Nephron progenitor cell (in vitro differentiated cells): ENCODE measurements at places on chromosomes 2 and 18.

DNA sequence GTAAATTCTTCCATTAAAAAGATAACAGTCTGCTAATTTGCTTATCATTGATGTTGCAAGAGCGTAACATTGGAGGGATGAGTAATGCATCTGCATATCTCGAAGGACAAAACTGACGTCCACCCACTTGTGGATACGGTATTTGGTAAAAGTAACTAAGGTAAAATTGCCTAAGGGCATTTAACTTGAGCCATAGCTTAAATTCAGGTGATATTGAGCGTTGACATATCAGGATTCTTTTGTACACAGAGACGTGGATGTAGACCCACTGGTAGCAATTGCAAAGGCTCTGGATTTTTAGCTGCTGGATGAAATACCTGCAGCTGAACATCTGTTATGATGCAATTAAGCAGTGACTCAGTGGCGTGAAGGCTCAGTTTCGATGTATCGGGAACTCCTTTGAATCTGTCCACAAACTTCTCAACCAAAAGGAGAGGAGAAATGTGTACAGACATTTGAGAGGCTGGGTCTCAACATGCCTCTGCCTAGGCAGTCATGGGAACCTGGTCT, 119.3 kb downstream of the SPTBN1 start:
- no peak for DNase-seq

DNA sequence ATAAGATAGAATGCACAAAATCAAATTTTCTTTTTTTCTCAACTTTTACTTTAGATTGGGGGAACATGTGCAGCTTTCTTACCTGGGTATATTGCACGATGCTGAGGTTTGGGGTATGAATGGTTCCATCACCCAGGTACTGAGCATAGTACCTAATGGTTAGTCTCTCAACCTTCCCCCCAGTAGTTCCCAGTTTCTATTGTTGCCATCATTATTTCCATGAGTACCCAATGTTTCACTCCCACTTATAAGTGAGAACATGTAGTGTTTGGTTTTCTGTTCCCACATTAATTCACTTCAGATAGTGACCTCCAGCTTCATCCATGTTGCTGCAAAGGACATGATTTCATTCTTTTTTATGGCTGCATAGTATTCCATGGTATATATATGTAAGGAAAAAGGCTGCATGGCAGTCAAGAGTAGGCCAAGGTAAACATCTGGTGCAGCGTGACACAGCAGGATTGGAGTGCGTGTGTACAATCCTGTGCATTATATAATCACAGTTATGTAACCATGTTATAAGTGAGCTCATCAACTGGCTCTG, 10.5 kb upstream of the C2orf42 start:
- no peak for DNase-seq

DNA sequence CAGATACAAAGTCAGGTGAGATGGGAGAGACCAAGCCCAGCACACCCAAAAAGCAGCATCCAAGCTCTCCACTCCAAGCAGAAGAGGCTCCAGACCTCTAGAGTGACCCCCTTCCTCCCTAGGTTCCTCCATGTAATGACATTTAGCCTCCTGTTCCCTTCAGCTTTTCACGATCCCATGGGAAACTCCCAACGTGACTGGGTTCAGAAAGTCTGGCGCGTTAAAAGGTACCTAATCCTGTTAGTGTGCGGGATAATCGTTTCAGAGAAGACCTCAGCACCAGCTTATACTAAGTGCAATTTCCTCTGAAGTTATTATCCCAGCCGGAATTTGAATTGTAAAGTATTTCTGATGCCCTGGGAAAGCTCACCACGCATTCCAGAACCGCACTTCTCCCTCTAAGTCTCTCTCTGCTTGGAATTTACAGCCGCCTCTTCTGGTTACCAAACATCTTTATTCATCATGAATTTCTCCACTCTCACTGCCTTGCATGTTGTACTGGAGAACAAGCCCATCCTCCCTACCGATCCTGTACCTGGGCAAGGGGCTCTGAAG, 46.9 kb downstream of the CCBE1 start:
- no peak for DNase-seq

GRCh38 chr2:177314194-177314593, 49.7 kb upstream of the NFE2L2 start:
- no peak for DNase-seq

GRCh38 chr2:149733936-149734685, 146.5 kb upstream of the MMADHC start:
- DNase-seq = peak; percentile 8

DNA sequence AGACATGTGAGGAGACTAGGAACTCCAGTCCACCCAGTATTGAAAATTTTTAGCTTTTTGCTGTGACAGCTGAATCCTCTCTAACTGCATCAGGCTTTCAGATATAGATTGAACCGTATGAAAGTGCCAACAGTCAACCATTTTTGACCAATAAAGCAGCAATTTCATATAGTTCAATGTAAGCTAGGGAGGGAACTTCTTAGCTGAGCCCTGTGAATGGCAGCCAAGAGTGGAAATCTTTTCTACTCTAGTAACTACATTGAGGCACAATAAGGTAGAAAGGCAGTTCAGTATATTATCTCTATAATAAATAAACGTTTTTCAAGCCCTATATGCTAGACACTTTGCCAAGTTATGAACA, 96.3 kb upstream of the TANK start:
- DNase-seq = no peak
